ENCODE measurements at places on chromosomes 12 and 14.

- no peak for DNase-seq
Measured at GRCh38 chr12:6280053-6280469, 30.4 kb upstream of the PLEKHG6 start.

DNA sequence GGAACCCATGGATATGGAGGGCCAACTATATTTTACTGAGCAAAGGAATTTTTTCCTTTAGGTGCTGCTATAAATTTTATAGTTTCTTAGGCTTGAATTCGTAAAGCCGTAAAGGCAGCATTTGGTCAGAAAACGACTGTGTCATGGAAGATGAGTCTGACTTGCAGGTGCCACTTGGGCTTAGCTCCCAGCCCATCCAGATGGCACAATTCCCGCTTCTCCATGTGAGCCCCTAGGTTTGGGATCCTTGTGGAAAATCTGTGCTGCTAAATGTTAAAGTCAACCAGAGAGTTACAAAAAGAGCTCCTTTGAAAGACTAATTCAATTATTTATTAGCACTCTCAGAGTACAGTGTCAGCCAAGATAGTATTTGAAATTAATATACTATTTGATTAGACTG, 120.1 kb upstream of the NPAS3 start:
- no peak for DNase-seq

DNA sequence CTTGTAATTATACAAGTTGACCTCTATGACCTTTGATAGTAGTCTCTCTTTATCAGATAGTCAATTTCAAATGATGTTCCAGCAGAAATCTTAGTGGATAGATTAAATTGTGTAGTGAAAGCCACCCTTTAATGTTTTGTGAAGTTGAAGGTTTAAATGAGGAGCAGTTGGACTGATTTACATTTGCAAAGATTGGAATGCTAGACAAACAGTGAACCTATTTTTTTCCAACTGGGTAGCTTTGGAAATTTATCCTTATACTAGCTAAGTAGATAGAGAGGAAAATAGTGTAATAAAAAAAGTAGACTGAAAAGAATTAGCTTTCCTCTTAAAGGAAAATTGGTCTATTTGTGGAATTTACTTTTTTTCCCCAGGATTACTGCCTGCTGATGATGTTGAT, 53.7 kb downstream of the LMO3 start:
- DNase-seq, result no peak

- DNase-seq, result no peak
Measured at GRCh38 chr12:82474798-82475184, 116.5 kb downstream of the METTL25 start.

DNA sequence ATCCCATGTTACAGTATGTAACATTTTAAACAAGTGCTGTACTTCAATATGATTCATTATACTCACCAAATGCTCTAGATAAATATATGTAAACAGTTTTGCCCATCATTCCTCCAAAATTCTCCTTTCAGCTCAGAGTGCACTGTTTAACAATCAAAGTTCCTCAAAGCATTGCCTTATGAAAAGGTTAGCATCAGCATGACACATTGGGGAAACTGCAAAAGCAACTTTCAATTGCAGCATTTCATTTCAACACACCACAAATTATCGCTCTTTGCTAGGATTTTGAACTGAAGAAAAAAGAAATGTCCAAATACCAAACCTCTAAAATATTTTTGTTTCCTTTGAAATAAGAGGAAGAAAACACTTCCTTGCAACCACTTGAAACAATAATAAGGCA, 413.2 kb downstream of the FLRT2 start:
- DNase-seq, result no peak

GRCh38 chr12:85424581-85425348, 144.7 kb downstream of the ALX1 start:
- DNase-seq, result no peak

DNA sequence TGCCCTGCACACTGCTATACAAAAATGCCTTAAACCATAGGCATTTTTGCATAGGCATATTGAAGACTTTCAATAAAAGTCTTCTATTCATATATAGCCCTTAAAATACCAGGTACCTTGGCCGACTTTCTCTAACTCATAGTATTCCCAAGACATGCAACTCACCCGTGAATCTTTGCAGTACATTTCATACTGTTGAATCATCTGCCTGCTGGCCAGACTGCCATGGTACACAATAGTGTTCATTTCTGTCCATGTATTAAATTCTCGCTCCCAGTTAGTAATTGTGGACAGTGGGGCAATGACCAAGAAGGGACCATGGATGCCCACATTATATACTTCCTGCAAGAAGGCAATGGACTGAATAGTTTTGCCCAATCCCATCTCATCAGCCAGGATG, 24.3 kb upstream of the SUPT16H start:
- no peak for DNase-seq

Data from T-helper 2 cell (primary cell).